ENCODE measurements at places on chromosomes 13 and 19.

DNA sequence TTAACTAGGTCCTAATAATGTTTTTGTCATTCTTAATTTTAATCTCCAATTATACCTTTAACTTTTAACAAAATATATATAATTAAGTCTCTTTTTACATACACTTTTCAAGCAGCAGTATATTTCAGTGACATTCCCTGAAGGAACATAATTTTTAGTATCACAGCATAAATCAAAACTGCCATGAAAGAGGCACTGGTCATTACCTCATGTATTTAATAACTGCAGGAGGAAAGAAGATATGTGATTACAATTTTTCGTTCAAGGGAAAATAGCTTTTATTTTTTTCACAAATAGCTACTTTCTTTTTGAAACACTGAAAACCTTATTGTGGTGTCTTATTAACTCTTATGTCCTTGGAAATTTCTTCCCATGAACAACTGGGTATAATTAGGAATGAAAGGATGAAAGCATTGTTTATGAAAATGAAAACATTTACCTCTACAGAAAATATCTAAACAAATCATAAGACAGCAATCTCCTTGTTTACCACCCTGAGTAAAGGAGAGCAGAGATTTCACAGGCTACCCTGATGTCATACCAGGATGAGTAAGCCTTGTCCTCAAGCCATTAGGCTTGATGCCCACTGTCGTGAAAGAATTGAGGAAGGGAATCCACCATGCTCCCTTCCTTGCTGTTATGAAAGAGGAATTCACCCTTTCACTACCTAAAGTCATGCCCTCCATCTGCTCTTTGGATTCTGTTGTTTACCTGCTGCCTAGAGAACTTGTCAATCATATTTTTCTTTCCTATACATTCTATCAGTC, 877.2 kb upstream of the PCDH20 start:
- DNase-seq: no peak

GRCh38 chr19:45670670-45671453, 2.8 kb downstream of the GIPR start:
- no peak for DNase-seq

- DNase-seq: no peak
Observed at GRCh38 chr19:39154629-39155100, 29.1 kb downstream of the PAK4 start.

DNA sequence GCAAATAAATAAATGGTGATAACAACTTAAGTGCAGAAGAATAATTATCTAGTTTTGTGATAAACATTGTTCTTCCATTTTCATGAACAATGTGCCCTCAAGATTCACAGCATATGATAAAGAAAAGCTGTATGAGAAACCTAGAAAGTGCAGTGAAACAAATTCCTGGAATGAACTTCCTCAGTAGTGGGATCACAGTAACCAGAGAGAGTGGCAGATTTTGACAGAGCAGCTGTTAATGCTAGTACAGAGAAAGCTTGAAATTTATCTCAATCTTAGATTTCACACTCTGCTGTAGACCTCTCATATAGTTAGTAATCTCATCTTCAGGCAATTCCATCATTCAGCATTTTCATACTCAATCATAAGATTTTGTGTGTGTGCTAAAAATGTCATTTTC, 664.9 kb downstream of the PCDH9 start:
- DNase-seq: no peak

DNA sequence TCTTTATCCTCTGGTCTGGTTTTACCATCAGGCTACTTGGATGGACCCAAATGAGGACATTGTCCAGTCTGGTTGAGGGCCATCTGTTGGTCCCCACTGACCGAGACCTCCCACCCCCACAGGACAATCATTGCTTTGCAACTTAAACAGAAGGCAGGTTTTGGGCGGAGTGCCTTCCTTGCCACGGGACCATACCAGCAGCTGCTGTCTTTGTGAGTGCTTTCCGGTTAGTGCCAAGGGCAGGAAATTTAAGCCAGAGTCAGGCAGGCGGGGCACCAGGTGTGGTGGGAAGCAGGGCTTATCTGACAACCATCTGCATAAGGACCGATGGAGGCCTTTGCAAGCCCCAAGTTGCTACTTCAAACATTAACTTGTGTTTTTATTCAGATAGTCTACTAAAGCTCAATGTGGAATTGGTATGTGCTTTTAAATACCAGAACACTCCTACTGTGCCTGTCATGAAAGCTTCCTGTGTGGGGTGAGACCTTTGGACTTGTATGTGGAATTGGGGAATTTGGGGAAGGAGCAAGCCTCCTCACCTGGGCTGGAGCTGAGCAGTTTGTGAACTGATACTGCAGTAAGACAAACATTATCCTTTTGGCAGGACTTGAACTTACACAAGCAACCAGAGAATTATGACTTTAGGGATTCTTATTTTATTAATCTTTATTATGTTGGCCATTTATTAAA, 39.3 kb upstream of the UBE2L5 start:
- no peak for DNase-seq

- DNase-seq: no peak
Observed at GRCh38 chr13:25186187-25186586, 14.1 kb upstream of the AMER2 start.

DNA sequence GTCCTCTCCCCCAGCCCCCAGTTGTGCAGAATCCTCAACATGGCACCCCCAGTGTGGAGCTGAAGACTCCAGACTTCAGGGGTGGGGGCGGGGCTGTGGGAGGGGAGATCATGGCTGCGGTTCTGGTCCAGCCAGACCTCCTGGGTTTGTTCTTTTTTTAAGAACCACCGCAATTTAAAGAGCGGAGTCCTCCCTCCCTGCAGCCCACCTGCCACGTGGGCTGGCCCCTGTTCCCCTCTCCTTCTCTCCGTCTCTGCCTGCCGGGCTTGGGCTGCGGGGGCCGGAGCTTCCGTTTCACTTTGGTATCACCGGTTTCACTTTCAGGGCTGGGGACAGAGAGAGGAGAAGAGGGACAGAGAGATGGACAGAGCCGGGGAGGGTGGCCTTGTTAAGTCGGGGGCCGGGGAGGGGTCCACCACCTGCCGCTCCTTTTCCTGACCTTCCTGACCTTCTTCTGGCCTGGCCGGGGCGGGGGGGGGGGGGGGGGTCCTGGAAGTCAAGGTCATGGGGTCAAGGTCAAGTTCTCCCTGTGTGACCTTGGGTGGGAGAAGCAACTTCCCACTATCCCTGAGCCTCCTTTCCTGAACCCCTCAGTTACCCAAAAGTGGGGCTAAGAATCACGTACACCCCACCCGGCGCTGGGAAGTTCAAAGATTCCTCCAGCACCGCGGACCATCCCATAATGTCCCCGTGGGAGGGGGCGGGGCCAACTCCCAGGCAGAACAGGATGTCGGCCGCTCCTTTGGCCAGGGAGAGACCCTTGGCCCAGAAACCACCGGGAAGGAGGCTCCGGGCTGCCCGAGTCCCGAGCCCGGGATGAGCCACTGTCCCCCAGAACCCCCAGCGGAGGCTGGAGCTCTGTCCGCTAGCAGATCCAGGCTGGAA, 11.3 kb upstream of the ZBTB7A start:
- DNase-seq: no peak

DNA sequence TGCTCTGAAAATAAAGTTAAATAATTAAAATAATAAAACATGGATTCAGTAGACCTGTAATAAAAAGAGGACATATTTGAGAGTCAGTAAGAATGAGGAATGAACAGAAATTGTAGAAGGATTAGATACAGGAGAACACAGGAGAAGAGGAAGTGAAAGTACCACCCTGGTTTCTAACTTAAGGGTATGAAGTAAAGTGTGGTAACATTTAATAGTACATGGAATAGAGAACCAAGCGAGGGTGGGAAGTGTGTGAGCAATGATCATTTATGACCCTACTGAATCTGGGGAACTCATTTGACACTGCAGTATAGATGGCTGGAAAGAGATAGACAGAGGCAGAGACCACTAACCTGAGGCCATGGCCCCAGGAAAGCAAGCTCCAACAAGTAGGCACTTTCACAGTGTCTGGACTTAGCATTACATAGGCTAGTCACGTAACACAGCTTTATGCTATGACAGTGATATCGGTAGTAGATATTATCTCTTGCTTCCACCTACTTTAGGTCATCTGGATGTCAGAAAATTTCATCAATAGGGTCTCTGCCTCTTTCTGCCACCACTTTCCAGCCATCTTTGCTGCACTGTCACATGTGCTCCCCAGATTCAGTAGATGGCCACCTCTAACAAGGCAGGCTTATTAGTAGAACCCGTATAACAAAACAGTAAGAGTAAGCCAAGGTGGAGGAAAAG, 633.9 kb upstream of the MIR17HG start:
- DNase-seq: no peak

GRCh38 chr13:26599403-26599802, 41.9 kb downstream of the WASF3 start:
- DNase-seq: no peak

Measured in COR-L47 (cell line).